ENCODE measurements at places on chromosomes 3 and 15.

GRCh38 chr3:60308808-60309207, 942.4 kb downstream of the FHIT start:
- DNase-seq: no peak

DNA sequence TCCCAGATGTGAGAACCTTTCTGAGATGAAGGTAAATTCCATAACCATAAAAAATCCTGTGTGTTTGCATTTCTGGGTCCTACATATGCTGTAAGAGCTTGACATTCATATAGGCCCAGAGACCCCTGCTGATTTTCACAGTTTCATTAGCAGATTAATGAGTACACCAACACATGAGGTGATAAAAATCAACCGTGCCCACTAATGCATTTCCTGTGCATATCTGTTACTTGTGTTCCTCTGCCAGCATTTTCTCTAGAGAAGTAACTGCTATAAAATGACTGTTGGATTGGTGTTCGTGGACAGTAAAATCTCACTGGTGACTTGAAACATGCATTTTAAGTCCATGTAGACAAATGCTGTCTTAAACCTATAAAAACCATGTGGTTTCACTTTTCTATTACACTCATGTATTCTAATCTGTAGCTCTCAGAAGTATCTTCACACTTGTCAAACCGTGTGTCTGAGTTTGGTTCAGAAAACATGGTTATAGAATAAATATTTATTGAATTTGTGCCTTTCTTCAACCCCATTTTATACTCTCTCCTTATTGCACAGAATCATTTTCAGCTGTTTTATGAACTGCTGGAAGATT, 14.6 kb downstream of the MAP2K5 start:
- no peak for DNase-seq

DNA sequence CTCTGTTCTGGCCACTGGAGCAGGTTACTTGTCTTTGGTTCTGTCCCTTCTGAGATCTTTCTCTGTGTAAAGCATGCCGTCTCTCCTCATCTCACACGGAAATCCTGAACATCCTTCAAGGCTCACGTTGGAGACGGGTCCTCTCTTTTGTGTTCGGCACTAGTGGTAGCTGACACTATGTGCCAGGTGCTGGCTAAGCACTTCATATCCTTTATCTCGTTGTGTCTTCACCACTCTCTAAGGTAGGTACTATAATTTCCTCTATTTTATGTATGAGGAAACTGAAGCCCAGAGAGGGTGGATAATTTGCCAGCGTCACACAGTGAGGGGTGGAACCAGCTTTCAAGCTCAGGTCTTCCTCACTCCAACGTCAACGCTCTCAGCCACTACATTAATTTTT, 1.2 kb downstream of the IFT122 start:
- no peak for DNase-seq

GRCh38 chr3:4015426-4015825, 216.2 kb downstream of the LRRN1 start:
- no peak for DNase-seq

GRCh38 chr15:92011611-92012367, 158.3 kb downstream of the SLCO3A1 start:
- no peak for DNase-seq
